ENCODE measurements at places on chromosomes 1 and 21. TPM values are rescaled to one million over a fixed set of nuclear protein-coding genes. Genes with fewer than 3 reads are reported as not detected.

- no peak overlapping the region for H3K4me3 ChIP-seq
- no peaks in the 10 kb centered on the region for H3K27me3 ChIP-seq
- H3K4me1 ChIP-seq: no peaks in the 10 kb centered on the region
- H3K36me3 ChIP-seq: no peaks in the 10 kb centered on the region
- H3K27ac ChIP-seq: no peak overlapping the region
Measured at GRCh38 chr1:24540906-24541710, 14.8 kb upstream of the NCMAP start.

GRCh38 chr1:92923664-92924063, 37.6 kb downstream of the DIPK1A start:
- H3K36me3 ChIP-seq: no peaks in the 10 kb centered on the region
- no peak overlapping the region for H3K4me3 ChIP-seq
- no peaks in the 10 kb centered on the region for H3K4me1 ChIP-seq
- no peak overlapping the region for H3K27ac ChIP-seq
- DNase-seq: no peak
- no peaks in the 10 kb centered on the region for H3K27me3 ChIP-seq

GRCh38 chr1:8122160-8122476, 96.0 kb upstream of the ERRFI1 start:
- peak overlapping the region; percentile 90 for H3K27ac ChIP-seq
- peak; percentile 73 for DNase-seq
- peaks cover 63% of the 10 kb centered on the region for H3K4me1 ChIP-seq
- H3K36me3 ChIP-seq: no peaks in the 10 kb centered on the region
- no peak overlapping the region for H3K4me3 ChIP-seq

GRCh38 chr1:89973471-89974127, 21.3 kb upstream of the ZNF326 start:
- no peak overlapping the region for H3K27ac ChIP-seq
- H3K4me3 ChIP-seq: no peak overlapping the region

GRCh38 chr1:2233997-2234761, 6.1 kb downstream of the SKI start:
- H3K4me3 ChIP-seq: peak overlapping the region; percentile 3
- H3K4me1 ChIP-seq: no peaks in the 10 kb centered on the region
- no peaks in the 10 kb centered on the region for H3K36me3 ChIP-seq
- peak; percentile 98 for DNase-seq

DNA sequence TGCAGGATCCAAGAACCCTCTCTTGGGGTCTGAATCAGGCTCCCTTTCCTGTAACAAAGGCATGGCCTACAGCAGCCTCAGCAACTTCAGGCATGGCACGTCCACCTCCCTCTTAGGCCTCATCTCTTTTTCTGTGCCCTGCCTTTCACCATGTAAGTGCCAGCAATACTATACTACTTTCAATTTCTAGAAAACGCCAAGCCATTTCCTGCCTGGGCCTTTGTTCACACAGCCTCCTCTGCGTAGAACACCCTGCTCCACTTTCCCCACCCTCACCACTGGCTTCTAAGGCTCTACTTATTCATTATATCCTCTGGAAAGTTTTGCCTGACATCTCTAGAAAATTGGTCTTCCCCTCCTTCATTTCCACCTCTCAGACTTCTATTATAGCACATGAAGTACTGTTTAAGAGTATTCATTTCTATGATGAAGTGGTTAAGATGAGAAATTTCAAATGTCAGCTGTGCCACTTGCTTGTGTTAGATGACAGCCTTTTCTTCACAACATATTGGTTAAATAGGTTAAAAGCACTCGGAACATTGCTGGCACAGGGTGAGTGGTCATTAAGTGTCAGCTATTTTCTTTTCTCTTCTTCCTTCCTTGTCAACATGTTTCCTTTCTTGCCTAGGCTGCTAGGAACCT, 41.6 kb upstream of the VWA5B1 start:
- no peaks in the 10 kb centered on the region for H3K27me3 ChIP-seq
- H3K4me3 ChIP-seq: no peak overlapping the region
- no peak overlapping the region for H3K27ac ChIP-seq
- no peaks in the 10 kb centered on the region for H3K36me3 ChIP-seq

GRCh38 chr1:203127666-203128430, at the start of gene ADORA1:
Gene ADORA1 (plus strand): TSS chr1:203127726. CDS start chr1:203128842, 1,116 bp downstream.
- H3K27ac ChIP-seq: peak within 1 kb of the TSS; percentile 27
- peaks cover 23% of the 10 kb centered on the region for H3K4me1 ChIP-seq
- H3K27me3 ChIP-seq: no peaks in the 10 kb centered on the region
- H3K4me3 ChIP-seq: peak within 1 kb of the TSS; percentile 18
- H3K36me3 ChIP-seq: no peaks in the 10 kb centered on the region

DNA sequence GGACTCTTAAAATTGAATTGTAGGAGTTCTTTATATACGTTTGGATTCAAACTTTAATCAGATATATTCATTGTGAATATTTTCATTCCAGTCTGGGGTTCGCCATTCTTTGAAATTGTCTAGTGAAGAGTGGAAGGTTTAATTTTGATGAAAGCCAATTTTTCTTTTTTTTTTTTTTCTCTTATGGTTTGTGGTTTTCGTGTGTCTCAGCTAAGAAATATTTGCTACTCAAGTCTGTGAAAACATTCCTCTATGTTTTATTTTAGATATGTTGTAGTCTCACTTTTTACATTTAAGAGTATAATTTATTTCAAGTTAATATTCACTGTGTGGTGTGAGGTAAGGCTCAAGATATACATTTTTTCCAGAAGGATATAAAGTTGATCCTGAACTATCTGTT, 220.5 kb downstream of the KCNT2 start:
- no peak overlapping the region for H3K4me3 ChIP-seq
- no peaks in the 10 kb centered on the region for H3K4me1 ChIP-seq
- no peaks in the 10 kb centered on the region for H3K27me3 ChIP-seq
- DNase-seq: no peak
- no peak overlapping the region for H3K27ac ChIP-seq
- no peaks in the 10 kb centered on the region for H3K36me3 ChIP-seq

DNA sequence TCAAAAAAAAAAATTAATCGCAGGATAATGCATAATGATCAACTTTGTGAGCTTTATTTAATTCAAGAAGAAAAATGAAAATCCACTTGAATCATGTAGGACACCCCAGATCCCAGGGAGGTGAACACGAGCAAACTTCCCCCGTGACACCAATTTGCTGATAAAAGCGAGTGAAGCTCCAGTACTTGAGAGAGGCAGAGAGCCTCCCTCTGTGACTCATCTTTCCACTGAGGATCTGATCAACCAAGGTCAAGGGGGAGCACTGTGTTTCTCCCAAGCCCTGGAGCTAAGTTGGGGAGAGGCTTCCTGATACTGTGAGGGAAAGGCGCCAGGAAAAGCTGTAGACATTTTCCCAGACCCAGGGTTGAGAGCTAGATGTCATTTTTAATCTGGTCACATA, 160.9 kb downstream of the SLC44A5 start:
- H3K36me3 ChIP-seq: no peaks in the 10 kb centered on the region
- no peak overlapping the region for H3K27ac ChIP-seq
- no peaks in the 10 kb centered on the region for H3K27me3 ChIP-seq
- DNase-seq: no peak
- no peaks in the 10 kb centered on the region for H3K4me1 ChIP-seq
- H3K4me3 ChIP-seq: no peak overlapping the region

- H3K36me3 ChIP-seq: no peaks in the 10 kb centered on the region
- H3K4me3 ChIP-seq: no peak overlapping the region
- H3K27me3 ChIP-seq: no peaks in the 10 kb centered on the region
- no peak for DNase-seq
Measured at GRCh38 chr1:164651351-164651951, 92.5 kb downstream of the PBX1 start.

GRCh38 chr21:33268393-33268736, 2.2 kb downstream of the IL10RB start:
- no peak overlapping the region for H3K27ac ChIP-seq
- H3K27me3 ChIP-seq: no peaks in the 10 kb centered on the region
- peaks cover 11% of the 10 kb centered on the region for H3K4me1 ChIP-seq
- no peak overlapping the region for H3K4me3 ChIP-seq
- H3K36me3 ChIP-seq: no peaks in the 10 kb centered on the region
- DNase-seq: no peak

- H3K27ac ChIP-seq: no peak overlapping the region
- H3K36me3 ChIP-seq: no peaks in the 10 kb centered on the region
- no peak overlapping the region for H3K4me3 ChIP-seq
- no peak for DNase-seq
Measured at GRCh38 chr1:187384504-187384903, 555.8 kb downstream of the PLA2G4A start.

DNA sequence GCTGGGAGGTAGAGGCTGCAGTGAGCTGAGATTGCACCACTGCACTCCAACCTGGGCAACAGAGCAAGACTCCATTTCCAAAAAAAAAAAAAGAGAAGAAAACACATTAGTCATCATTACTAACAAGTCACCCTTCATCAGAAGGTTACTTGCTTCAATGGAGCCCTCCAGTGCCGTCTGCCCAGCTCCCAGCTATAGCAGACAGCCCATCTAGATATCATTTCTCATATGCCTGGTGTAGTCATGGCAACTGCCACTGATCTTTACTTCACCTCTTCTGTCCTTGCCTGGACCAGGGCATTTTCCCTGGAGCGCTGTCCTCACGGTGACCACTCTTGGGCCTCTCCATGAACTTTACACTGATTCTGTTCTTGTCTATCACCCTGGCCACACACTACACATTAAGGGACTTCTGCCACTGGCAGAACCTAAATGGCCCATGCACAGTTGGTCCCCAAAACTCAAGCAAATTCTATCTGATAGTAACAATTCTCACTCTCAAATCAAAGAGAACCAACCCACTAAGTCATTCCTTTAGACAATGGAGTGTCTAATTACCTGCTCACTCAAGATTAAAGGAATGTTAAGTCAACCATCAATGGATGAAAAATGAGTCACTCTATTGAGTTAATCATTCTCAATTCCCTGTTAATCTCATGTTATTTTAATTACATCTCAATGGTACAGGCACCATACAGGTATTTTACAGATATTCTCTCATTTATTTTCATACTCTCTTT, 12.9 kb downstream of the GPA33 start:
- no peak overlapping the region for H3K4me3 ChIP-seq
- DNase-seq: no peak
- no peak overlapping the region for H3K27ac ChIP-seq
- no peaks in the 10 kb centered on the region for H3K36me3 ChIP-seq
- no peaks in the 10 kb centered on the region for H3K4me1 ChIP-seq

- H3K27me3 ChIP-seq: no peaks in the 10 kb centered on the region
- no peak overlapping the region for H3K27ac ChIP-seq
- no peaks in the 10 kb centered on the region for H3K4me1 ChIP-seq
- no peak for DNase-seq
- no peaks in the 10 kb centered on the region for H3K36me3 ChIP-seq
- no peak overlapping the region for H3K4me3 ChIP-seq
Measured at GRCh38 chr1:245428681-245429080, 273.9 kb downstream of the KIF26B start.

GRCh38 chr1:8751984-8752383, 65.5 kb downstream of the RERE start:
- H3K27me3 ChIP-seq: no peaks in the 10 kb centered on the region
- no peak overlapping the region for H3K27ac ChIP-seq
- no peaks in the 10 kb centered on the region for H3K36me3 ChIP-seq
- no peak for DNase-seq

- H3K4me3 ChIP-seq: no peak overlapping the region
- no peak for DNase-seq
- H3K36me3 ChIP-seq: peaks cover 91% of the 10 kb centered on the region
Measured at GRCh38 chr1:161333166-161333565, 19.0 kb downstream of the SDHC start.

- H3K4me3 ChIP-seq: no peak overlapping the region
- no peaks in the 10 kb centered on the region for H3K36me3 ChIP-seq
- no peaks in the 10 kb centered on the region for H3K4me1 ChIP-seq
- DNase-seq: no peak
- no peak overlapping the region for H3K27ac ChIP-seq
- H3K27me3 ChIP-seq: no peaks in the 10 kb centered on the region
Measured at GRCh38 chr1:152760551-152761190, 2.8 kb downstream of the KPRP start.

DNA sequence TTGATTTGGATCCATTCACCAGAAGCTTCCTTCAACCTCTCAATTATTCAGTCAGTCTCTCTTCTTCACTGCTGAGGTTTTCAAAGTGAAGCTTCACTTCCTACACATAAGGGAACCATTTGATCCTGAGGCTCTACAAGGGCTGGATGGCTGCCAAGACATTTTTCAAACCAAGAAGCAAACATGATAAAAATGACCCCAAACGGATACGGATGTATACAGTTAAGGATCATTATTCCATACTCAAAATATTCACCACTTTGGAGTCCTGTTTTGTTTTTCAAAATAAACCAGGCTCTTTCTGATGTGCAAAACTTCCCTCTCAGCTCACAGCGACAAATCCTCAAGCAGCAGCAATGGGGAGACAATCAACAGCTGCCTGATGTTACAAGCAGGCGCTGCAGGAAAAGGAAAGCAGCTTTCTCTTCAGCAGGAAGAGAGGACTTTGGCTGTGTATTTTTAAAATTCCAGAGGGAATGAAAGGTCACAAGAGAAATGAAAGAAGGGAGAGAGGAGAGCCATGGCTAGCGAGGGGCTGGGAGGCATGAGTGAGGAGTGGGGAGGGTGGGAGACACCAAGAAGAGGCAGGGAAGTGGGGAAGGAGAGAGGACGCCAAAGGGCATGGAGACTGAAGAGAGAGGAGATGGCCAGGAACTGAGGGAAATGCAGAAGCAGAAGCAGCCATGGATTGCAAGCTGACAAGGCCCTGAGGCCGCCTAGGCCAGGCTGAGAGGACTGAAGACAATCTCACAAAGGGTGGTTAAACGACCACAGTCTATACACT, 145.4 kb downstream of the SLC45A1 start:
- no peaks in the 10 kb centered on the region for H3K27me3 ChIP-seq
- no peaks in the 10 kb centered on the region for H3K36me3 ChIP-seq
- H3K27ac ChIP-seq: peak overlapping the region; percentile 77
- no peaks in the 10 kb centered on the region for H3K4me1 ChIP-seq
- H3K4me3 ChIP-seq: no peak overlapping the region
- no peak for DNase-seq

DNA sequence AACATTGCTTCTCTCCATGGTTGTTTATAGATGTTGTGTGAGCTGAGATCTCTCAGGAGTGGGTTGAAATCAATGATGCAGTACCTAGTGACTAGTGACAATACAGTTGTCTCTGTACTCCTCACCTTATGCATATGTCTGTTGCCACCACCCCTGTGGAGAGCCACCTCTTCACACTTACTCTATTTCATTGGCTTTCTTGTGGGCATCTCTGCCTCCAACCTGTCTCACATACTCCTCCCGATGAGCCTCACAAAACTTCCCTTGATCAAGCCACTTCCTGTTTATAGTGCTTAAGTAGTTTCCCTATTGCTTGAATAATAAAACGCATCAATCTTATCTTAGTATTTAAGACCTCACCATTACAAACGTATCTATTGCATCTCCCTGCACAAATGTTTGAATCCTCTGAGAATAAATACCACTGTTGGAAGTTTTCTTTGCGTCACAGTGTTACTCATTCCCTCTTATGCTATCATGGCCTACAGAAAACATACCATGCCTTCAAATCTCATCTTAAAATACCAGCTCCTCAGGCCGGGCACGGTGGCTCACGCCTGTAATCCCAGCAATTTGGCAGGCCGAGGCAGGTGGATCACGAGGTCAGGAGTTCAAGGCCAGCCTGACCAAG, 54.7 kb upstream of the GREM2 start:
- H3K4me3 ChIP-seq: no peak overlapping the region
- no peaks in the 10 kb centered on the region for H3K4me1 ChIP-seq
- no peaks in the 10 kb centered on the region for H3K27me3 ChIP-seq
- DNase-seq: no peak
- no peaks in the 10 kb centered on the region for H3K36me3 ChIP-seq

ARHGEF16 gene
- polyA plus RNA-seq: 51.6 TPM

PLA2G4A gene
- polyA plus RNA-seq: 5.0 TPM

B4GALT3 gene
- 16.8 TPM for polyA plus RNA-seq

MIXL1 gene
- polyA plus RNA-seq: not detected

LYST gene
- polyA plus RNA-seq: 6.6 TPM

TSNAX gene
- polyA plus RNA-seq: 24.6 TPM

GPR161 gene
- 0.92 TPM for polyA plus RNA-seq
